Heart left ventricle (tissue), 16 donors: ENCODE measurements at places on chromosomes 16 and 17. TPM values are rescaled to one million over a fixed set of nuclear protein-coding genes. Genes with fewer than 3 reads are reported as not detected.

DNA sequence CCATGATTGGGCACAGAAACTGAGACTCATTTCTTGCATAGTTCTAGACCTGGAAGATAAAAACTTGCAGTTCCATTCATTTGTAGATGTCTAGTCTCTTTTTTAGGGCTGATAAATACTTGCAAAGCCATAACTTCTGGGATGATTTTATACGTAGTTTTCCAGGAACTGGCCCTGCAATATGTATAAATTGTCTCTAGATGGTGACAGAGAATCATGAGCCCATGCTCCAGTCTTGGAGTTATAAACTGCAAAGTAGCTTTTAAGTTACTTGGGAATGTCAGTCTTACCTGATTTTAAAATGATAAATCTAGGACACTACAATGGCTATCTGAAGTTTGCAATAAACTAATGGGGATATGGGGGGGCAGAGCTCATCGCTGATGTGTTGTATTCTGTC, 3.0 kb upstream of the ADAMTS18 start:
- H3K27ac ChIP-seq, result no peak overlapping the region
- no peak overlapping the region for H3K4me3 ChIP-seq
- DNase-seq, result no peak
- H3K36me3 ChIP-seq, result no peaks in the 10 kb centered on the region

OR1F1 gene
- not detected for polyA plus RNA-seq

CA7 gene
- not detected for polyA plus RNA-seq

PERCC1 gene
- polyA plus RNA-seq, result not detected

DNA sequence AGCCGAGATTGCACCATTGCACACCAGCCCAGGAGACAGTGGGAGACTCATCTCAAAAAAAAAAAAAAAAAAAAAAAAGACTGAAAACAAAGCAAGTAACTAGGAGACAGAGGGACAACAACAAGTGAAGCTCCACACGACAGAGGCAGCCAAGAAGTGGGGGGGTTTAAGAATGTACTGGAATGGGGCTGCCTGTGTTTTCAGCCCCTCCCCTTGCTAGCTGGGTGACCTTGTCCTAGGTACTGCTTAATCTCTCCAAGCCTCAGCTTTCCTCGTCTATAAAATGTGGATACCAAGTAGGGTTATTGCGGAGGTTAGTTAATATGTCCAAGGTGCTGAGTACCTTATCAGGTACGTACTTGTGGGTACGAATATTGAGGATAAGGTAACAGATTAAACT, 163.8 kb upstream of the CACNG5 start:
- no peak overlapping the region for H3K4me3 ChIP-seq
- no peaks in the 10 kb centered on the region for H3K4me1 ChIP-seq
- H3K27ac ChIP-seq, result no peak overlapping the region
- no peaks in the 10 kb centered on the region for H3K36me3 ChIP-seq
- no peaks in the 10 kb centered on the region for H3K27me3 ChIP-seq
- no peak for DNase-seq

DNA sequence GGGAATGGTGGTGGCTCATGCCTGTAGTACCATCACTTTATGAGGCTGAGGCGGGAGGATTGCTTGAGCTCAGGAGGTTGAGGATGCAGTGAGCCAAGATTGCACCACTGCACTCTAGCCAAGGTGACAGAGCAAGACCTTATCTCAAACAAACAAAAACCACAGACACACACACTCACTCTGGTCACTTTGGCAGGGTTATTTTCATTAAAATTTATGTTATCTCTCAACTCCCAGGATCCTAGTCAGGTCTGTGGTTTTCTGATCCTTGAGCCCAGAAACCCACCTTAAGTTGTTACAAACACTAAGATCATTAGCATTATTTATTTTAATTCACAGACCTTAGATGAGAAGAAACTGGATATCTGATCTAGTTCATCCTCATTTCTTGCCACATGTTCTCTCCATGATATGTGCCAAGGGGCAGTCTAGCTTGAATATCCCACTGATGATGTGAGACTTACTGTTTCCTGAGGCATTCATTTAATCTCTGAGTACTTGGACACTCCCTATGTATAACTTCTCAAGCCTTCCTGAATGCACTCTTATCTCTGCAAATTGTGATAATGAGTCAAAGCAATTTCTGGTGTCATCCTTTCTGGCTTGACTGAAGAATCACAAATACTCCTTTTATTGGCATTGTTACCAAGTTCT, 9.6 kb downstream of the ABHD15 start:
- no peaks in the 10 kb centered on the region for H3K4me1 ChIP-seq
- no peaks in the 10 kb centered on the region for H3K36me3 ChIP-seq
- DNase-seq, result no peak
- no peak overlapping the region for H3K27ac ChIP-seq
- no peaks in the 10 kb centered on the region for H3K27me3 ChIP-seq

GRCh38 chr17:69650881-69651280, 236.4 kb downstream of the MAP2K6 start:
- no peaks in the 10 kb centered on the region for H3K4me1 ChIP-seq
- DNase-seq, result no peak
- no peak overlapping the region for H3K4me3 ChIP-seq
- no peaks in the 10 kb centered on the region for H3K27me3 ChIP-seq
- H3K36me3 ChIP-seq, result no peaks in the 10 kb centered on the region
- no peak overlapping the region for H3K27ac ChIP-seq

DNA sequence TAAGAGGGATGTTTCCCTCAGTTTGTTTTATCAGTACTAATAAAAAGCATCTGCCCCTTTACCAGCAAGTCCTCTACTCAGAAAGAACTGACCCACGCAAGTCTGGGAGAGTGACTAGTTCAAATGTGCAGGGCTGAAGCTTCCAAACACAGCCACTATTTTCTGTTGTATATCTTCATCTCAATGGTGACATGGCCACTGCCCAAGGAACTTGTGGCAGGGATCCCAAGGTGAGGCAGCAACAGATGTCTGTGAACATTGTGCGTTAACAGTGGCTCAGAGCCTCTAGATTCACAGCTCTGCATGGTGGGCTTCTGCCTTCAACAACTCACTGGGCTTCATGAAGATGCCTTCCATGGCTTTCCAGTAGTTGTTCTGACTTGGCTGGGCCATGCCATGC, 3.7 kb upstream of the BLTP2 start:
- peaks cover 27% of the 10 kb centered on the region for H3K4me1 ChIP-seq
- DNase-seq, result peak; percentile 47
- no peaks in the 10 kb centered on the region for H3K27me3 ChIP-seq
- peak overlapping the region; percentile 94 for H3K27ac ChIP-seq
- peaks cover 5% of the 10 kb centered on the region for H3K36me3 ChIP-seq

TAT gene
- not detected for polyA plus RNA-seq

VMO1 gene
- 1.4 TPM for polyA plus RNA-seq

DNA sequence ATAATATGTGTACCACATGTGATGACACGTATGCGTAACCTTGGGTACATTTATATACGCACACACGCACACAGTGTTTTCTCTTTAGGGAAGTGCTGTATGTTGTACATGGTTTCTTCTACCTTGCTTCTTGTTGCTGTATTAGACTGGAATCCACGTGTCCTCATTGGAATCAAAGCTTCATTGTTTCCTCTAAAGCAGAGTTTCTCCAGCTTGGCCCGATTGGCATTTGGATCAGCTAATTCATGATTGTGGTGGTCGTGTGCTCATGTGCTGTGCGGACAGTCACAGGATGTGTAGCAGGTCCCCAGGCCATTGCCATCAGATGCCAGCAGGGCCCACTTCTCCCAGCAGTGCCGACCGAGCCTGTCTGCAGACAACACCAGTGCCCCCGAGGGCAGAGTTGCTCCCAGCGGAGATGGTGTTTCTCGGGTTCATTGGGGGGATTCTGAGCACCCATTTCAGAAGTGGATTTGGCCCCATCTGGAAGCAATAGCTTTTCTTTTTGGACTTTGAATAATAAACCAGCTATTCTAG, 148.4 kb downstream of the RPTOR start:
- no peaks in the 10 kb centered on the region for H3K36me3 ChIP-seq
- DNase-seq, result no peak
- H3K27me3 ChIP-seq, result no peaks in the 10 kb centered on the region
- H3K4me1 ChIP-seq, result peaks cover 8% of the 10 kb centered on the region
- no peak overlapping the region for H3K27ac ChIP-seq

GRCh38 chr17:15398291-15398690, 56.9 kb upstream of the TEKT3 start:
- H3K4me3 ChIP-seq, result no peak overlapping the region
- no peaks in the 10 kb centered on the region for H3K36me3 ChIP-seq
- H3K27ac ChIP-seq, result no peak overlapping the region
- H3K27me3 ChIP-seq, result no peaks in the 10 kb centered on the region
- no peak for DNase-seq

DNA sequence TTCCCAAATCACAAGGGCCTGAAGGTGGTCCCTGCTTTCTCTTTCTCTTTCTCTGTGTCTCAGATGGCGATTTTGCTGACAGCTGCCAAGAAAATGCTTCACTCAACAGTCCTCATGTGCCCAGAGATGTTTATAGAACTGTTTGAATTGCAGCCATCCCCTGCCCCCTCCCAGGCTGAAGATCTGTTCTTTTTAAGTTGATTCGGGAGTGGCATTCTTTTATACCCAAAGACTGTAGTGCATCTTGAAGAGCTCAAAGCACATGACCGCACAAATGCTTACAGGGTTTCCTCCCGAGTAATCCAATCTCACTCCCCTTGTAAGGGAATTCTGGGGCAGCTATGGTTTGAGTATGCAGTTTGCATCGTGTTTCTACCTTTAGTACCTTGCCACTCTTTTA, 75.7 kb downstream of the SEC14L1 start:
- peaks cover 63% of the 10 kb centered on the region for H3K36me3 ChIP-seq
- no peak overlapping the region for H3K27ac ChIP-seq
- no peaks in the 10 kb centered on the region for H3K27me3 ChIP-seq
- H3K4me1 ChIP-seq, result peaks cover 31% of the 10 kb centered on the region

GABARAP gene
- polyA plus RNA-seq, result 580 TPM

B4GALNT2 gene
- not detected for polyA plus RNA-seq

DNA sequence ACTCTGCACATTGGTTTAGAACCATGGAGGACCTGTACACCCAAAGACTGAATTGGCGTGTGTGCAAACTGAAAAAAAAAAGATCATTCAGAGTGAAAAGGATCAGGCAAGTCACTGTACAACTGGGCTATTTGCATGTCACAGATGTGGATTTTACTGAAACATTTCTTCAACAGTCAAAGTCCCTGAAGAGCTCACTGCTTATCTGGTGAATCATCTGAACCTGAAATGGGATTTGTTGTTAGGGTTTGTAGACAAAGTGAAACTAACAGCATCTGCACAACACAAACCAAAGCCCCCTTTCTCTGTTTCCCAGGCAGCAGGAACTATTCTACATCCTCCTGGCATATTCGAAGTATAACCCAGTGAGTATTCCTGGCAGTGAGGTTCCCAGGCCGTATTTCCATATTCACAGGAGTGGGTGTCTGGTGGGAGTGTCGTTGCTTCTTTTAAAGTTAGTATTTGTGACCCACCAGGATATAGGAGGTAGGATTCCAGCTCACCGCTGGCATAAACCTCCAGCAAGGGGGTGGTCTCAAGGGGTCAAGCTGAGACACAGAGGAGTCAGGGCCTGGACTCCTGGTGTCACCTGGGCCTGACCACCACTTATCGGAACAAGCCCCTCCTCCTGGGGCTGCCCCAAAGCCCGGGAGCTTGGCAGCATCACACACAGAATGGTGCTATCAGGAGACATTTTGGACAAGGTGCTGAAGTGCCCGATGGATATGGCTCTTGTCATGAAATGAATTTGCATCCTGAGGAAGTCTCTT, 80.9 kb downstream of the GOSR1 start:
- DNase-seq, result no peak
- no peaks in the 10 kb centered on the region for H3K27me3 ChIP-seq
- no peaks in the 10 kb centered on the region for H3K4me1 ChIP-seq
- H3K4me3 ChIP-seq, result no peak overlapping the region
- no peak overlapping the region for H3K27ac ChIP-seq
- no peaks in the 10 kb centered on the region for H3K36me3 ChIP-seq

DNA sequence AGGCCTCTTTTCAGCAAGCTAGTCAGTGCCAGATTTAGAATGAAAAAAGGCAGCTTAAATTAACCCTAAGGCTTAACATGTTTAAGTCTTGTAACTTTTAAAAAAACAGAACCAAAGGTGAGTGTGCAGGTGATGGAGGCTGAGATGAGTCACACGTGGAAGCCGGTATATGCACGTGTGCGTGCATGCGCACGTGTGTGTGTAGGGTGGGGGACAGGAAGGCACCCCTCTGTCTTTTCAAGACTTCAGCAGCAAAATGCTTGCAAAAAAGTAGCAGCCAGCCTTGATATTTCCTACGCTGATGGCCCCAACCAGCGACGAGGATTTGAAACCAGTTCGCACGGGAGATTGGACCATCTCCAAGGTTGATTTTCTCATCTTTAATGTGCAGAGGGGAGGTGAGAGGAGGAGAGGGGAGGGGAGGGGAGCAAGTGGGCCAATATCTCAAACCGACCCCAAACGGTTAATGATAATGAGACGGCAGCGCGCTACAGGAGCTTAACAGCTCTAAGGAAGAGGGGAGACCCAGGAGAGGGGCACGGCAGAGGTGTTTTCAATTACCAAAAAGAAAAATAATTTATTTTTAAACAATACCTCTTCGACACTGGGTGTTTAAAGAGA, 154.7 kb downstream of the ZNF423 start:
- no peak for DNase-seq
- H3K27ac ChIP-seq, result peak overlapping the region; percentile 65
- H3K4me1 ChIP-seq, result no peaks in the 10 kb centered on the region
- H3K4me3 ChIP-seq, result no peak overlapping the region

- peak within 1 kb of the TSS; percentile 98 for H3K27ac ChIP-seq
- no peaks in the 10 kb centered on the region for H3K27me3 ChIP-seq
- DNase-seq, result peak; percentile 95
Observed at GRCh38 chr17:17476865-17477467, at the start of gene MED9. Gene MED9 (plus strand): TSS chr17:17477000. CDS start chr17:17477042, 42 bp downstream.

NACA2 gene
- polyA plus RNA-seq, result not detected

ENPP7 gene
- not detected for polyA plus RNA-seq

OMG gene
- polyA plus RNA-seq, result 0.14 TPM

DNA sequence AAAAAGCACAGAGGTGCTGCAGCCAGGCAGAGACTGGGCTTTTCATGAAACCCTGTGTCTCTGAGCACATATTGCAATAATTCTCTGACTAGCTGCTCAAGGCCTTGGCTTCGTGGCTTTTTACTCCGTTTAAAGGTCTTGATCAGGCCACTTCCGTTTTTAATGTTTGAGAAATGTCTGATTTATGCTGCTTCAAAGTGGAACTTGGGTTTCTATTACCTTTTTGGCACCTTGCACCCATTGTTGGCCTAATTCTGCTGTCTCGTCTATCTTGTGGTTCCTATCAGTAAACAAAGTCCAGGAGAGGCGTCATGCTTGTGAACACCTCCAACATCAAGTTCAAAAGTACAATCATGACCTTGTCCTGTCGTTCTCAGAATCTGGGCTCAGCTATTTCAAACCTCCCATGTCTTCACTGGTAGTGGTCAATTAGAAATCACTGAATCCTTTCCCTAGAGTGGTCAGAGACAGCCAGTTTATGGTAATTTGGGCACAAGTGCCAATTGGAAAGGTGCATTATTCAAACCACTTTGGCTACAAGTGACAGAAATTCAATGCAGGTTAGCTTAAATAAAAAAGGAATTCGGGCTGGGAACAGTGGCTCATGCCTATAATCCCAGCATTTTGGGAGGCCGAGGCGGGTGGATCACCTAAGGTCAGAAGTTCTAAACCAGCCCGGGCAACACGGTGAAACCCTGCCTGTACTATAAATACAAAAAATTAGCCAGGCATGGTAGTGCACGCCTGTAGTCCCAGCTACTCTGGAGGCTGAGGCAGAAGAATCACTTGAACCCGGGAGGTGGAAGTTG, 33.3 kb upstream of the METTL9 start:
- DNase-seq, result no peak
- H3K27ac ChIP-seq, result no peak overlapping the region
- no peak overlapping the region for H3K4me3 ChIP-seq
- H3K4me1 ChIP-seq, result no peaks in the 10 kb centered on the region
- H3K36me3 ChIP-seq, result no peaks in the 10 kb centered on the region
- H3K27me3 ChIP-seq, result no peaks in the 10 kb centered on the region

CCL8 gene
- polyA plus RNA-seq, result 0.15 TPM

SCIMP gene
- 0.11 TPM for polyA plus RNA-seq

LRRC59 gene
- polyA plus RNA-seq, result 150 TPM
